ENCODE measurements at places on chromosomes 7 and 10.

GRCh38 chr10:89534826-89535166, 598 bp downstream of the SLC16A12 start:
- DNase-seq, result no peak

DNA sequence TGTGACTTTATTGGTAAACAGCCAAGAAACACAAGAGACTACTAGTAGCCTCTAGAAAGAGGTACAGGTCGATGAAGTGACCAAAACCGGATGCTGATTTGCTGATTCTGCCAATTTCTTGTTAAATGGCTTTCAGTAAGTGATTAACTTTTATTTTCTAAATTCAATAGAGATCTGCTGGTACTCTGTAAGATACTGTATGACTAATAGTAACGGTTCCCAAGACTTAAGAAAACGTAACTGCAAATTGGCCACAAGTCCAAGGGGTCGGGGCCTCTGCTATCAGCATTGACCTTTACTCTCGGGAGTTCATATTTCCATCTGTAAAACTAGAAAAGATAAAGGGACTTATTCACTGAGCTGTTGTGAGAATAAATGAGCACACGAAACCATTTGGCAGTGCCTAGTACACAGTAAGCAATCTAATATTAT, 1.4 kb downstream of the FAM3C start:
- no peak for DNase-seq

GRCh38 chr10:114930320-114930719, 7.7 kb upstream of the TRUB1 start:
- no peak for DNase-seq

GRCh38 chr10:119531067-119531466, 11.5 kb downstream of the RGS10 start:
- no peak for DNase-seq

GRCh38 chr10:128069351-128070051, 56.7 kb downstream of the MKI67 start:
- DNase-seq, result peak; percentile 68

- DNase-seq, result no peak
Measured at GRCh38 chr7:1748076-1748838, 78.2 kb downstream of the ELFN1 start.

GRCh38 chr7:95660023-95660434, 63.7 kb upstream of the PDK4 start:
- DNase-seq, result no peak

GRCh38 chr10:64112701-64113355, 591.6 kb downstream of the REEP3 start:
- DNase-seq, result no peak

DNA sequence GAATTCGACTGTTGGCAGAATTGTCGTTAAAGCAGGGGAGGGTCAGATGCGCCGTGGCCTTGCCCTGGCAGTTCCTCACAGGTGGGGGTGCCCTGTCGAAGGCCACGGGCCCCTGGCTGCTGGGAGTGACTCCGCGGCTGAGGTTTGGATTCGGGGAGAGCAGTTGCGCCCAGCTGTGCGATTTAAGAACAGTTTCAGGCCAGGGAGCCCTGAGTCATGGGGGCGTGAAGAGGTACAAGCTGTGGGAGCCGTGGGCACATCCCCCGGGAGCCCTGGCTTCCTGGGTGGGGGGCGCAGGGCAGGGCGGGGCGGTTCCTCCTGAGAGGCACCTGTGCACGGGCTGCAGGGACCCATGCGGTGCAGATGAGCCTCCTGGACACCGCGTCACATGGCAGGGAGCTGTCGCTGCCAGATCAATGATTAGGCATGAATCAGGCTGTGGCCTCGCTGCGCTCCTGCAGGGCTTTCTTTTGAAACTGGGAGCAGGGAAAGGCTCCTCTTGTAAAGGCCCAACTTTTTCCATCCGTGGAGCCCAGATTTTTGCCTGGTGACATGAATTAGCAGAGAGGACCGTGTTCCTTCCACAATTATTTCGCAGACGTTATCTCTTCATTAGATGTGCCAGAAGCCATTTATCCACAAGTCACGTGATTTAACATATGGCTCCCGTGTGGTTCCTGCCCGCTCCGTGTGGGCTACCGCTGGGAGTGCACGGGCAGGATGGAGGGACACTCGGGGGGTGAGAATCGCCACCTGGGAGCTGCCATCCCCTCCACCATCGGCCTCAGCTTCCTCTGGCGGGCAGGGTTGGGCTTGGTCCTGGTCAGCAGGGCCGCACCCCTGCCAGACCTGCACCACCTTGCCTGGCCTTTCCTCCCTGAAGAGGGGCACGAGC, 918 bp downstream of the PWWP2B start:
- DNase-seq, result no peak

- no peak for DNase-seq
Measured at GRCh38 chr10:3622845-3623621, 162.0 kb downstream of the KLF6 start.

DNA sequence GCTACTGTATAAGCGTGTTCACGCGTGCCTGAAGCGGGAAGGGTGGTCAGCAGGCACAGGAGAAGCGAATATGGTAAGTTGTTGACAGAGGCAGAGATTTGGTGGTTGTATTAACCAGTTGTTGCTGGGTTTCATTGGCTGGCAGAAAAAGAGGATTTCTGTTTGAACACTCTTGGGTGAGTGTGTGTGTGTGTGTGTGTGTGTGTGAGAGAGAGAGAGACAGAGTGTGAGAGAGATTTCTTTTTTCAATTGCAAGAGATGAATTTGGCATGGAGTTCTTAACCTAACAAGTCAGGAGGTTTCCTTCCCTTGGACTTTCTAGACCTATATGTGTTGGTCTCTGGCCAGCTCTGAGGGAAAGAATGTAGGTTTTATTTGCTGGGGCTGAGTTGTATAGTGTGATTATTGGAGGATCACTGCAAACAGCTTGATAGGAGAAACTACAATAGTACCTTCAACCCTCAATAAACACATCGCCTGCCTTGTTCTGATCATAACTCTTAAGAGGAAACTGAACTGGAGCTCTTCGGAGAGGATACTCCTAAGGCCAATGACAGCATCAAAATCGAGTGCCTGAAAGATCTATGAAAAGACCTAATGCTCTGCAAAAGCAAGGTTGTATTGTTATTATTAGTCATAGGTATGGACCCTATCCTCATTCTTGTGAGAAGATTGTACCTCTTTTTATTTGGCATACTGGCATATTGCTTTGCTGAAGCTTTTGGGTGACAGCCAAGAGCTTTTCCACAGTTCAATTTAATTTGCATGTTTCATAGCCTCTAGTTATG, 1.2 kb downstream of the MCU start:
- DNase-seq, result peak; percentile 14

GRCh38 chr7:76201732-76202665, at the start of gene SRRM3:
SRRM3 (plus strand) TSS chr7:76201896; CDS start chr7:76235067, 33,171 bp downstream.
- DNase-seq, result peak; percentile 84

DNA sequence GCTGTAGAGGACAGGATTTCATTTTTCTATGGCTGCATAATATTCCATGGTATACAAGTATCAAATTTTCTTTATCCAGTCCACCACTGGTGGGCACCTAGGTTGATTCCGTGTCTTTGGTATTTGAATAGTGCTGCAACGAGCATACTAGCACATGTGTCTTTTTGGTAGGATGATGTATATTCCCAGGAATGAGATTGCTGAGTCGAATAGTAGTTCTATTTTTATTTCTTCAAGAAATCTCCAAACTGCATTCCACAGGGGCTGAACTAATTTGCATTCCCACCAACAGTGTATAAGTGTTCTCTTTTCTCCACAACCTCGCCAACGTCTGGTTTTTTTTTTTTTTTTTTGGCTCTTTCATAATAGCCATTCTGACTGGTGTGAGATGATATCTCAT, 550.0 kb downstream of the REEP3 start:
- no peak for DNase-seq

GRCh38 chr10:31121757-31122577, 90.3 kb upstream of the ZNF438 start:
- no peak for DNase-seq

GRCh38 chr7:147305827-147306226, 1189.2 kb downstream of the CNTNAP2 start:
- no peak for DNase-seq

DNA sequence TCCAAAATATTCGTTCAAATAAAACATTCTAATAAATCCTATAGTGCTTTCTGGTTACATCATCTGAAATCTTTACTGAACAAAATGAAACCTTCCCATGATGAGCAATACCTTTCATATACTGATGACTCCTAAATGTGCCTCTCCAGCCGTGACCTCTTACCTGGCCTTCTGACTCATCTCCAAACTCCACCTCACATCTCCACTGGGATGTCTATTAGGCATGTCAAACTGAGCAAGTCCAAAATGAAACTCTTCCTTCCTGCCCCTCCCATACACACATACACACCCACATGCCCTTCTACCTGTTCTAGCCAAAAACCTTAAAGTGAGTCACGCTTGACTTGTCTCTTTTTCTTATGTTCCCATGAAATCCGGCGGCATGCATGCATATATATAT, 22.9 kb downstream of the GSAP start:
- no peak for DNase-seq

DNA sequence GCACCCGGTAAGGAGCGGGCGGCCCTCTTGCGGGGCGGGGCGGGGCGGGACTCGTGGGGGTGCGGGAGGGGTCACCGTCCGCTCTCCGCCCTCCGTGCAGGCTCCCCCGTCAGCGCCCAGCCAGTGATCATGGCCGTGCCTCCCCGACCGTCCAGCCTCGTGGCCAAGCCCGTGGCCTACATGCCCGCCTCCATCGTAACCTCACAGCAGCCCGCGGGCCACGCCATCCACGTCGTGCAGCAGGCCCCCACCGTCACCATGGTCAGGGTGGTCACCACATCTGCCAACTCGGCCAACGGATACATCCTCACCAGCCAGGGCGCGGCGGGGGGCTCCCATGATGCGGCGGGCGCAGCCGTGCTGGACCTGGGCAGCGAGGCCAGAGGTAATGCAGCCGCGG, 16.2 kb upstream of the AP5Z1 start:
- no peak for DNase-seq

- no peak for DNase-seq
Measured at GRCh38 chr10:34346516-34347100, 468.5 kb downstream of the PARD3 start.

GRCh38 chr7:54968018-54968417, 50.8 kb upstream of the EGFR start:
- DNase-seq, result no peak

DNA sequence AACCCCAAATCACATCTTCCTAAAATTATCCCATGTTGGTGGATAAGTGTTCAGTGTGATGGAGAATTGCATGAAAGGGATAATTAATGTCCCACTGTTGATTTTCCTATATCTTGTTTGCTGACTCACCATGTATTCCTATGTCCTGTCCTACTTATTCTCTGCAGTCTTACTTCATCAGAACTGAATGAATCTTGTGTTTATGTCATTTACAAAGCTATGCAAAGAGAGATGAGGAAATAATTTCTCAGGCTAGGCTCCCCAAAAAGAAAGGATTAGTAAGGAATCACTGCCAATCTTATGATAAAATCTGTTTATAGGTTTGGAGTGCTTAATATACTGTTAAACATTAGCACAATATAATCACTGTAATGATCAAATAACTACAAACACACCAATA, 360.8 kb downstream of the CRPPA start:
- DNase-seq, result no peak

- no peak for DNase-seq
Measured at GRCh38 chr7:130476297-130477150, 15.4 kb upstream of the MEST start.

DNA sequence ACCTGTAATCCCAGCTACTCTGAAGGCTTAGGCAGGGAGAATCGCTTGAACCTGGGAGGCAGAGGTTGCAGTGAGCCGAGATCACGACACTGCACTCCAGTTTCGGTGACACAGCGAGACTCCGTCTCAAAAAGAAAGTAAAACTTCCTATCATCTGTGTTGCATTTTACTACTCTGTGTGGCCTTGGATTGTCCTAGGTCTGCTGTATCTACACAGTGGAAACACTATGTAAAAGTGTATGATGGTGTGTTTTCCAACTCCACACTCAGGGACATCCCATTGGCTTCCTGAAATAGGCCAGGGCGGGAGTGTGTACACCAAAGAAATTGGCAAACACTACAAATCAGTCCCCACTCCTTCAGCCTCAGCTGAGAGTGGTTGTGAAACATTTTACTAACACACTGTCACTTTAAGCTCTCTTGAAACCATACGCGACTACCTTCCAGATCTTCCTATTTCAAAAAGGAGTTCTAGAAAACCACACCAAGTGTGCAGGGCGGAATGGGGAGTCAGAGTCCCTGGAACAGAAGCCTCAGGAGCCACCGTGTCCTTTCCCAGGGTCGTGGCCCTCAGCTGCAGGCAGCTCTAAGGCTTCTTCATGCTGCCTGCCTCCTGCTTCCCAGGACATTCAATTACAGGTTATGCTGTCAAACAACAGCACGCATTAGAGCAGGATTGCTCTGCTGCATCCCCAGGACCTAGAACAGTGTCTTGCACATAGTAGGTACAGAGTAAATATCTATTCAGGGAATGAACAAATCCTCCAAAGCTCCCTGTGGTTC, 275.4 kb downstream of the PARD3 start:
- DNase-seq, result no peak

GRCh38 chr10:66671562-66671961, 254.3 kb upstream of the LRRTM3 start:
- no peak for DNase-seq

DNA sequence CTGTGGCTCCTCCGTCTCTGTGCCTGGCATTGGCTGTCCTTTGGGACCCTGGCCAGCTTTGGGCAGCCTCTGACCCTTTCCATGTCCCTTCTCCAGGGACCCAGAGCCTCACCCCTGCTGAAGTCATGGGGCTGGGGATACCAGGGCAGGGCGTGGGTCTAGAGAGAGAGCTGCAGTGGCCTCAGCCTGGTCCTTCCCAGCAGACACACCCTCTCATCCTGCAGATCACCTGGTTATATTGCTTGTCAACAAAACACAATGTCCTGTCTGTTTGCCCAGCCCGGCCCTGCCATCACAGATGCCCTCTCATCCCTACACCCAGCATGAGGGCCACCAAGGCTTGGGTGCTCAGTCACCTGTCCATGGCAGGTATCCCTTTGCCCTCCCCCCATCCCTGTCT, 1.8 kb downstream of the MUC17 start:
- DNase-seq, result no peak

DNA sequence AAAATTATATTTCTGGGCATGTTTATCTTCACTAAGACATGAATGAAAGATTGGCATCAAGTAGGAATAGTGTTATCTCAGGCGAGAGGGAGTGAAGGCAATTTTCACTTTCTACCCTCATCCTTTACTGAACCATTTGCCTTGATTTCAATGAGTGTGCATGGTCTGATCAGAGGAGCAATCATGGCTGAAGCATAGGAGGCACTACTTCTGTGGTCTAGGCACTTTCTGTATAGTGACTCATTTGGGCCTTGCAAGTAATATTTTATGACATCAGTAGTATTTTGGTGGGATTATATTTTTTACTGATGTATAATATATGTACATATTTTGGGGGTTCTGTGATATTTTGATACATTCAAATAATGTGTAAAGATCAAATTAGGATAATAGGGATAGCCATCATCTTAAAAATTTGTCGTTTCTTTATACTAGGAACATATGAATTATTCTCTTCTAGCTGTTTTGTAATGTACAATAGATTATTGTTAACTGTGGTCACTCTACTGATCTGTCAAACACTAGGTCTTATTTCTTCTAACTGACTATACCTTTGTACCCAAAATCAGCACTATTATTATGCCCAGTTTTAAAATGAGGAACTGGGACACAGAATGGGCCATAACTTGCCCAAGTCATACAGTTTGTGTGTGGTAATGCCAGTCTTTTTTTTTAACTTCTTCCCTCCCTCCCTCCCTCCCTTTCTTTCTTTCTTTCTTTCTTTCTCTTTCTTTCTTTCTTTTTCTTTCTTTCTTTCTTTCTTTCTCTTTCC, 101.9 kb downstream of the RAB11FIP2 start:
- DNase-seq, result no peak

Data from T-cell (primary cell).